ENCODE measurements at places on chromosomes 16 and 17.

- no peak for DNase-seq
These were observed 4.5 kb upstream of the SAMD14 start for GRCh38 chr17:50134206-50135110.

GRCh38 chr17:44176671-44177501 is 6.4 kb downstream of the ASB16 start:
- DNase-seq: no peak

DNA sequence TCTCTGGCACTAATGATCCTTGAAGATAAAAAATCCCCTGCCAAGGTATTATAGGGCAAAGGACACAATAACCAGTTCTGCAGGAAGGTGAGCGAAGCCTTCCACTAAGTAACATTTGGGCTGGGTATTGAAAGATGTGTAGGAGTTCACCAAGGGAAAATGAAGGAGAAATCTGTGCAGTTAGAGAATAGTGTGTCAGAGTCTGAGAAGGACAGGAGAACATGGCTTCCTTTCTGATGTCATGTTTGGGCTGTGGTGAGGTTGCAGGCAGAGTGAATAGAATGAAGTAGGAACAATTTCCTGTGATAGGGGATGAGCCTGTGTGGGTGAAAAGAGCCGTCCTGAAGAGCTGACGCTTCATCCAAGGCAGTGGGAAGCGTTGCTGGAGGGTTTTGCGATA is 24.1 kb upstream of the CIITA start:
- DNase-seq: no peak

- DNase-seq: no peak
These were observed 93.1 kb downstream of the XYLT1 start for GRCh38 chr16:17377360-17378324.

GRCh38 chr17:34178092-34178491 is 77.0 kb upstream of the CCL2 start:
- DNase-seq: peak; percentile 39

DNA sequence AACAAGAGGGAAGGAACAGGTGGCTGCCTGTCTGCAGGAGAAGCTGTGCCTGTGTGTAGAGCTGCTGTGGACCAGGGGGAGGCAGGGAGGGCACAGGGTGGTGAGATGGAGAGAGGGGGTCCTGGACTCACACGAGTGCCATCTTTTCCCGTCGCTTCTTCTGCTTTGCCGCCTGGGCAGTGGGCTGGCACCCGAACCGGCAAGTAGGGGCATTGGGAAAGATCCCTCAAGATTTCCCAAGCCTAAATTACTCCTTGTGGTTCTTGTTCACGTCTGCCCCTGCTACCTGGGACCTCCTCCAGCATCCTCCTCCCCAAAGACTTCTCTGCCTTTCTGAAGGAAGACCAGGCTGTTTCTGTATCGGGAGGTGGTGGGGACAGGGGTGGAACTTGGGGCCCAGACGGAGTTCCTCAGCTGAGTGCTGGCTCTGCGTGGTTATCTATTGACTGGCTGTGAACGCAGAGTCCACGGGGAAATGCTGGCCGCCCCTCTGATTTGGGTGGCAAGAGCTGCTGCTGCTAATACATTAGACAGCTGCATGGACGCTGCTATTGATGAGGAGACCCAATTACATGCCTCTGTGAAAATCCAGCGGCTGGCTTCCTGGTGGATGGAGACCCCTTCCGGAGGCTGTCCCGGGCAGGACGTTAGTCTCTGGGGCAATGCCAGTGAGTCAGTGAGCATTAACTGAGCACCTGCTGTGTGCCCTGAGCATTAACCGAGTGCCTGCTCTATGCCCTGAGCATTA is 114.5 kb downstream of the OR1D5 start:
- DNase-seq: no peak

GRCh38 chr17:17966399-17966798 is 5.8 kb downstream of the TOM1L2 start:
- DNase-seq: no peak

DNA sequence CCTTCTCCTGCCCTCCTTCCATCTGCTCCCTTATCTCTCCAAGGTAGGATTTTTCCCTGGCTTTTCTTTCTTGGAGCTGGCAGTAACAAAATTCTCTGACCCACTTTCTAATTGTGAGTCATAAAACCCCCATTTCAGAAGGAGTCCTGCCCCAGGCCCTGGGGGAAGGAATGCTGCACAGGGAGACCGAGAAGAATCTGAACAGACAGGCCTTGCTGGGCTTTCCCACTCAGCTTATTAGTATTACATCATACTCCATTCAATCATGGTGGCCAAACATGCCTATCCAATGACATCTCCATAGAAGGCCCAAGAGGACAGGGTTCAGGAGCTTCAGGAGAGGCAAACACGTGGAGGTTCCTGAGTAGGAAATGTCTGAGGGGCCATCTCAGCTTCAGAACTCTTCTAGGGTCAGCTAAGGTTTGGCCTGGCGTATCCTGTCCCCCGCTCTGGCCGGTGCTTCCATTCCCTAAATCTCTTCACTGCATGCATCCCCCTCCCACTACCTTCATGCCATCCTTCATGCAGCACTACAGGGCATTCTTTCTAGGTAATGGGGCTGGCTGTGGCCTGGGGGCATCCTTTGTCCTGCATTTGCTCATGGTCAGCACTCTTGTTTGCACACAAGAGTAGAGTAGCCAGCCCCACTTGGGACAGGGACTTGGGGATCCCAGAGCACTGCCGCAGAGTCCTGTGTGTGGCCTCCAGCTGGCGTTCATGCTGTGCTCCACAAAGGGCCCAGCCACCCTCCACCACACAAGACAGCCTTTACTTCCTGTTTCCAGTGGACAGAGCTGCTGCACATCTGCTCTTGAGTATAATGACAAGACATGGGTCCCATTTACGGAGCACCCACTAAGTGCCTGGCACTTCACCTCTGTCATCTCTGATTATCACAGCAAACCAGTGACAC is 8.2 kb downstream of the SLC6A2 start:
- DNase-seq: no peak

DNA sequence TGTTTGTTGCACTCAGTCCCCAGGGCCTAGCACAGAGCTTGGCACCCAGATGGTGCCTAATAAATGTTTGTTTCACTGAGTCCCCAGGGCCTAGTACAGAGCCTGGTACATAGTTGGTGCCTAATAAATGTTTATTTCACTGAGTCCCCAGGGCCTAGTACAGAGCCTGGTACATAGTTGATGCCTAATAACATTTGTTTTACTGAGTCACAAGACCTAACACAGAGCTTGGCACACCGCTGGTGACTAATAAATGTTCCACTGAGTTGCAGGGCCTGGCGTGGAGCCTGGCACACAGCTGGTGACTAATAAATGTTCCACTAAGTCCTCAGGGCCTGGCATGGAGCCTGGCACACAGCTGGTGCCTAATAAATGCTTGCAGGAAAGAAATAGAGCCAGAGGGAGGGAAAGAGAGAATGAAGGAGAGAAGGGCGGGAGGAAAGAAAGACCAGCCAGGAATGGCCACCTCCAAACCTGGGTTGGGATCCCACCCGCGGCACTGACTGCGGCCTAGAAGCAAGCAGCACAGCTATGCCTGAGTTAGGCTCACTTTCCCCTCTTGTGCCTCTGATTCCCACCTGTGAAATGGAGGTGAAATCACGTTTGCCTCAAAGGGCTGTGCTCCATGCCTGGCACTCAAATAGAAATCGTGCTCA is 7.5 kb downstream of the SLC5A11 start:
- DNase-seq: no peak

- no peak for DNase-seq
These were observed 503.2 kb downstream of the TMEM114 start for GRCh38 chr16:8087146-8087545.

DNA sequence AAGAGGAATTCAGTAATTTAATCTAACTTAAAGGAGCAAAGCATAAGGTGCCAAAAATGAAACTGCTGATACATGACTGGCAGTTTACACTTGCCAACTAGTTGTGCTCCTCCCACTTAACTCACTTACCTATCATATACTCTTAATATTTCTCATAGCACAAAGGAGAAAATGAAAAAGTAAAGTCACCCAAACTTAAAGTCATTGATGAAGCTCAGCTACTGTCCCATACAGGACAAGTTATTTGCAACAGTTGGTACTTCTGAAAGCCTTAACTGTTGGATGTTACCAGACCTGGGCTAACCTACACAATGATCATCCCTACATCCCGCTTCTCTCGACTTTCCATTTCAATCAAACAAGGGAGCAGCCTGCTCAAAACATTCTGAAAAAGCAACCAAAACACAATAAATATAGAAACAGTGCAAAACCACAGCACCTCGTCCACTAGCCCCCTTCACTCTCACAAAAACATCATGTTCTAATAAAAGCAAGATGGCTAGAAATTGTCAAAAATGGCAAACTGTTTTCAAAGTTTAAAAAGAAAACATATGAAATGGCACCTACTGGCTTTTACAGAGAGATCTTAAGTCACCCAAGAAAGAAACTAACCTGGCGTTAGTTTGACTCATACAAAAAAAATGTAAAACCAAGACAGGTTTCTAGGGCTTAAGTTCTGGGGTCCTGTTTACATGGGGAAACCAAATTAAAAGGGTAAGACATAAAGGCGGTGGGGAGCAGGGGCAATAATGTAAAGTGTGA is 868 bp downstream of the MED13 start:
- peak; percentile 27 for DNase-seq

DNA sequence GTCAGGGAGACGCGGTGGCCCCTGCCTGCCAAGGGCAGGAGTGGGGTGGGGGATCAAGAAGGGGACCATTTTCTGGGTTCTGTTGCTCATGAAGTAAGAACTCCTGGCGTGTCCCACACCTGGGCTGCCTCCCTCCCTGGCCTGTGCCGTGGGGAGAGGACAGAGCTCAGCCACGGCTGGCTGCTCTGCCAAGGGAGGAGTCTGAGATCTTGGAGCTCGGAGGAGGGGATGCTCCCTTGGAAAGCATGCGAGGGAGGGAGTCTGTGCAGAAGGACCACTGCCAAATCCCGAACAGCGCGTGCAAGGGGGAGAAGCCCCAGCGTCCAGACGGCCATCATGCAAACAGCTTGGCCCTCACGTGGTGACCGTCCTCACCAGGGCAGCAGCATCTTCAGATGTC is 64.2 kb upstream of the ZNF469 start:
- DNase-seq: no peak

DNA sequence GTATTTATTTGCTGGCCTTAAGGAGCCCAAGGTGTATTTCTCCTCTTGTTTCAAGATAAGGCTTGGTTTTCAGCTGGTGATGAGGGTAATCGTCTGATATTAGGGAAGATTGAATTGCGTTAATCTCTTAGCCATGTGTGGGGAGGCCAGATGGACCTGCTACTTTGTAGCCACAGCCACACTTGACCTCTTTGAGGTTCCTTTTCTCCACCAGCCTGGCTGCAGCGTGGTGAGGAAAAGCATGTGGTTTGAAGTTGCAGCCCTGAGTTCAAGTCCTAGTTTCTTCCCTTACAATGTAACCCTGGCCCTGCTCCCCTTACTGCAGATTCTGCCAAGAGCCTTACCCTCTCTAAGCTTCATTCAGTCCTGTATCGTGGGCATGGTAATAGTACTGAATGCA is 3.1 kb downstream of the MINK1 start:
- no peak for DNase-seq

GRCh38 chr16:79826732-79827475 is 226.4 kb upstream of the MAF start:
- no peak for DNase-seq

- peak; percentile 27 for DNase-seq
These were observed 901 bp downstream of the CDYL2 start for GRCh38 chr16:80803339-80804055.

GRCh38 chr16:49454426-49455180 is 81.0 kb downstream of the C16orf78 start:
- DNase-seq: no peak

- DNase-seq: peak; percentile 96
These were observed 170.7 kb downstream of the CYB561 start for GRCh38 chr17:63275318-63275970.

- DNase-seq: peak; percentile 54
These were observed 91.9 kb downstream of the CRISPLD2 start for GRCh38 chr16:84911486-84912216.

DNA sequence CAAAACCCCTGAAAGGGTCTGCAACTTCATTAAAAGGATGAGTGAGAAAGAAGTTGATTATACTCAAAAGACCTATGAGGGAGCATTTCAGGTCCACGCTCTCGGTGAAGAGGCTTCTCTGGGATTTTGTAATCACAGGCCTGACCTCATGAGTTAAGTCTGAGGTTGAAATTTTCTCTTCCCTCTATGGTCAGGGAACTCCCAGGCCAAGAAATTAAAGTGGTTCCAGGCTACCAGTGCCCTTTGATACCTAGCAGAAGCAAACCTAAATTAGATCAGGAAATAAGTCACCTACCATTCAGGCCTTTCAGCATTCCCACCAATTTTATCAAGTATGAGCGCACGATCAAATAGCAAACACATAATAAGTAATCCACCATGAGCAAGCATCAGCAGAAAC is 27.9 kb downstream of the MBTD1 start:
- DNase-seq: no peak

Measured in fibroblast of pulmonary artery (primary cell).